ENCODE measurements at places on chromosomes 6 and 20.

- peak; percentile 67 for DNase-seq
Measured at GRCh38 chr6:37171201-37171969, 1.4 kb downstream of the PIM1 start.

GRCh38 chr6:55379471-55379870, 52.2 kb downstream of the GFRAL start:
- DNase-seq: no peak

- no peak for DNase-seq
Measured at GRCh38 chr6:116280161-116280932, 617 bp upstream of the TSPYL1 start.

DNA sequence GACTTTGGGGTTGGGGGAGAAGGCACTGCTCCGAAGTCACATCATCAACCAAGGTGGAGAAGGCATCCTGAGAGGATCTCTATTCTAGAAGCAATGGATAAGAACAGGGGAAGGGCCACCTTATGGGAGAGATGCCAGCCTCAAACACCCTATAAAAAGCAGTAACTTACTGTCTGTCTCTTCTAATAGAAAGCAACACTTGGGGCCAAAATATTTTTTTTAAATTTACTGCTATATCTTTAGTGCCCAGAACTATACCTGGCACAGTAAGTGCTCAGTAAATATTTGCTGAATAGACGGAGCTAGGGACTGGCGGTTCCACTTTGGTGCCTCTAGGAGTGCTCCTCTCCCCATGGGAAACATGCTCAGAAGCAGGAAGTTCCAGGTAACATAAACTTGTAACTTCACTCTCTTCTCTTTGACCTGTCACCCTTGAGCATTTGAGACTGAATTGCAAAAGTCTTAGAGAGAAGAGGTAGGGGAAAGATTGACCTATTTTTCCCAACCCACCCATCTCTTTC, 807 bp upstream of the OTOR start:
- DNase-seq: no peak

- peak; percentile 89 for DNase-seq
Measured at GRCh38 chr6:46129629-46130511, at the start of gene ENPP4. Gene ENPP4 (plus strand): TSS chr6:46129989. CDS start chr6:46139584, 9,595 bp downstream.

- no peak for DNase-seq
Measured at GRCh38 chr6:125742024-125742423, 7.4 kb upstream of the HEY2 start.

DNA sequence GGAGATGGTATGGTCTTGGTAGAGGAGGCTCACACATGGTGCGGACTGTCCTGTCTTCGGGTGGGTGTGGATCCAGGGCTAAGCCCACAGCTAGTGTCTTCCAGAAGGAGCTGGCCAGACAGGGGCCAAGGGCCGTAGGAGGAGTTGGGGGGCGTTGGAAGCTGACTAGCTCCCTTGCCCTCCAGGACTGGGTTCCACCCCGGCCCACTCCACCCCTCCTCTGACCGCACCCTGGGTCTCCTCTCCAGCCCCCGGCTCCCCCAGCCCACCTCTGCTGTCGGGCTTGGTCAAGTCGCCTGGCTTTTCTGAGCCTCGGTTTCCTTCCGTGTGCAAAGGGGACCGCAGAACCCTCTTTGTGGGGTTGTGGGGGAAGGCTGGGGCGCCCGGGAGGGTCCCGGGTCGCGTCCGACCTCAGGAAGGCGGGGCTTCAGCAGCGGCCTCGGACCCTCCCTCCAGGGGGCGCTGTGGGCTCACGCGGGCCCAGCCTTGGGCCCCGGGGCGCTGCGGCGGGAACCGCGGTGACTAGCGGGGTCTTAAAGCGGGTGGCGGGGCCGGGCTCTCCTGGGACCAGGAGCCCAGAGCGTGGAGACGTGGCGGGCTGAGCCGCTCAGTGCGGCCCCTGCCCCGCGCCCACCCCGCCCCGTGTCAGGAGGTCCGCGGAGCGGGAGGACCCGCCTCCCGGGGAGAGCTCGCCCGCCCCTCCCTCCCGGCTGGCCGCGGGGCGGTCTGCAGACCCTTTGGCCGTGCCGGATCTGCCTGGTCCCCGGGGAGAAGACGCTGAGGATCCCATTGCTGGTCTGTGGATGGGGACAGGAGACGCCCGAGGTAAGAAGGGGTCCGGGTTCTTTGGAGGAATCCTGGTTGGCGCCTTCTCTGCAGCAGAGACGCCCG, 5.4 kb downstream of the NPBWR2 start:
- DNase-seq: no peak

- no peak for DNase-seq
Measured at GRCh38 chr6:27333642-27334040, 21.6 kb upstream of the POM121L2 start.

- no peak for DNase-seq
Measured at GRCh38 chr6:122423734-122424133, 24.3 kb downstream of the HSF2 start.

GRCh38 chr6:159984268-159984786, 15.4 kb downstream of the IGF2R start:
- no peak for DNase-seq

DNA sequence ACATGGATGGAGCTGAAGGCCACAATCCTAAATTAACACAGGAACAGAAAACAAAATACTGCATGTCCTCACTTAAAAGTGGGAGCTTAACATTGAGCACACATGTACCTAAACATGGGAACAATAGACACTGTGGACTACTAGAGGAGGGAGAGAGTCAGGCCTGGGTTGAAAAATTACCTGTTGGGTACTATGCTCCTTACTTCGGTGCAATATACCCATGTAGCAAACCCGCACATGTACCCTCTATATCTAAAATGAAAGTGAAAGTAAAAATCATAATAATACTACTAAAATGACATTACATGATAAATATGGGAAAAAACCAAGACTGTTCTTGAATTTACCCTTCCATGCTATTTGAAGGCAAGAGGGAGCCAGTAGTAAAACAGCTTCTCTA, 1273.8 kb upstream of the ADGRB3 start:
- DNase-seq: no peak

DNA sequence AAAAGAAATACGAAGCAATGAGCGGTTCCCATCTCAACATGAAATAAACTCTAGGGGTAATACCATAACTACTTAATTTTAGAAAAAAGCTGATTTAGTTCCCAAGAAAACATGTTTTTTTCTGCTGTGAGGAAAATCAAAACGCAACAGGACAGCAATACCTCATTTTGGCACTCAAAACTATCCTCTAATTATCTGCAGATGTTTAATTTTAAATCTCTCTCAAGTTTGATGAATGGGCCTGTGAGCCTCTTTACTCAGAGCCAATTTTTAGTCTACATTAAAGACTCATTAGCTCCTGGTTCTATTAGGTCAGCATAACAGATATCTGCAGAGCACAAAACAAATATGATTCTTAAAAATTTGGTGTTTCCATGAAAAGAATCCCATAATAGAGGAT, 28.1 kb downstream of the RNF24 start:
- no peak for DNase-seq

DNA sequence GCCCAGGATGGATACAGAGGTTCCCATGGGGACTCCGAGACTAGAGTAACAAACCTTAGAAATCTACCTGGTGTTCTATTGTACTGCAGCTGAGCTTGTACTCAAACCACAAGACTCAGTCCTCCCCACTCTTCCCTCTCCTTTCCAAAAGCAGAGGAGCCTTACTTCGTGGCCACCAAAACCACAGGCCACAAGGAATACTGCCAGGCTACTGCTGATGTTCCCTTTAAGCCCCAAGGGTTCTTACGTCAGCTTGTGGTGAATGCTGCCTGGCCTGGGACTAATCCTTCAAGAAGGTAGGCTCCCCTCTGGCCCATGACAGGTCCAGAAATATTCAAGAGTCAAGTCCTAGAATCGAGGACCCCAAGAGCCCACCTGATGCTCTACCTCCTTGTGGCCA, 10.5 kb upstream of the DEFB128 start:
- DNase-seq: no peak

GRCh38 chr20:16662467-16662866, 67.4 kb upstream of the SNRPB2 start:
- no peak for DNase-seq

DNA sequence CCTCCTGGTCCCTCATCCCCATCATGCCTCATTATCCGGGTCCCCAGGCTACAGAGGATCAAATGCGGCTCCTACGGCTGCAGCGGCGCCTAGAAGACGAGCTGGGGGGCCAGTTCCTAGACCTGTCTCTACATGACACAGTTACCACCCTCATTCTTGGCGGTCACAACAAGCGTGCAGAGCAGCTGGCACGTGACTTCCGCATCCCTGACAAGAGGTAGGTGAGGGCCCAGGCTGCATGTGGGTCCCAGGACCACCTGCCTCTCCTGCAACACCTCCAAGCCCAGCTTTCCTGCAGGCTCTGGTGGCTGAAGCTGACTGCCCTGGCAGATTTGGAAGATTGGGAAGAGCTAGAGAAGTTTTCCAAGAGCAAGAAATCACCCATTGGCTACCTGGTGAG, 8.2 kb upstream of the PTPRA start:
- DNase-seq: no peak

GRCh38 chr6:156887623-156888269, 110.6 kb downstream of the ARID1B start:
- no peak for DNase-seq

- DNase-seq: no peak
Measured at GRCh38 chr6:27100921-27101320, 146.6 kb upstream of the PRSS16 start.

DNA sequence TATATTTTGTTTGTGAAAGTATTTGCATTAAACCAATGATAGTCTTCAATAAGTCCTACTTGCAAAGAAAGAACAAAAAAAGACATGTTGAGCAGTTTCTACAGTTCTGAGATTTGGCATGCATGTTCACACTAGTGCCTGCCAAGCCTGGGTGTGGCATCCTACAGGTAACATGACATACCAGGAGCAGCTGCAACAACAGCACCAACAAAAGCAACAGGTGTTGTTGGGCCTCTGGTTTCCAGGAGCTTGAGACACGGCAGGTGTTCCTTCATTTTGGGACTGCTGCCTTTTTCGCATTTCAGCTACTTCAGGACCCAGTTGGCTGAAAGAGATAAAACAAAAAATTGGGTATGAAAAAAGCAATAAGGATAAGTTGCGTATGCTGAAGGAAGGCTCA, 41.2 kb upstream of the MTRF1L start:
- DNase-seq: peak; percentile 72

- DNase-seq: no peak
Measured at GRCh38 chr6:137489046-137490005, 4.9 kb downstream of the OLIG3 start.

DNA sequence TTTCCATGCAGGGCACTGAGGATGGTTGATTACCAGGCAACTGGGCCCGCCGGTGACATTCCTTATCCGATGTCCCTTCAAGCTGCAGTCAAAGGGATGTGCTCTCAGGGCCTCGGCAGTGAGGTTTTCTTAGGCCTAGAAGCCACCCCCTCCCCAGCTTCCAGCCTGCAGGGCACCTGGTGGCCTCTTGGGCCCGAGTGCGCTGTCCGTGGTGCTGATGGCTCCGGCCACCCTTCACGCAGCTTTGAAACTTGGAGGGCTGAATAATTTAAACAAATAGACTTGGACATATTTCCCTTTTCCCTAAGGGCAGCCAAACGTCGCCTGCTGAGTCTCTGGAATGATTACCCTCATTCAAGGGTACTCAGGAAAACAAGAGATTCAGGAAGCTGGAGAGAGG, 8.9 kb upstream of the MLN start:
- DNase-seq: peak; percentile 37
